ENCODE measurements at places on chromosomes 13 and 19. TPM values are rescaled to one million over a fixed set of nuclear protein-coding genes. Genes with fewer than 3 reads are reported as not detected.

The WDR88 gene
- total RNA-seq: not detected

GRCh38 chr13:102591988-102592781 lies 4.6 kb upstream of the TPP2 start:
- DNase-seq: peak; percentile 60

- DNase-seq: no peak
Observed at GRCh38 chr13:21009036-21009435, 52.4 kb downstream of the LATS2 start.

The MLLT1 gene
- total RNA-seq: 26.5 TPM

DNA sequence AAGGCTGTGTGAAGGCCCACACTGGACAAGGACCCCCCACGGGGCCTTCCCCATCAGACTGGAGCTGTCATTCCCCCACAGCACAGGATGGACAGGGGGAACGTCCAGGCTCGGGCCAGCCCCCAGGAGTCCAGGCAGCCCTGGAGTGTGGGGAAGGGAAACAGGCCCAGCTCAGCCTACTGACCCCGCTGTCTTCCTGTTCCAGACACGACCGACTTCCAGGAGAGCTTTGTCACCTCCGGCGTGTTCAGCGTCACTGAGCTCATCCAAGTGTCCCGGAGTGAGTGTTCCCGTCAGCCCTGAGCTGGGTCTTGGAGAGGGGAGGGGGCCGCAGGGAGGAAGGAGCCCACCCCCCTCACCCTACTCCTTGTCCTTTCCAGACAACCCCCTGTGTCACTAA lies 47.0 kb downstream of the SMIM24 start:
- DNase-seq: no peak

Measured in pancreas (tissue), 10 donors.